ENCODE measurements at places on chromosomes 13 and 19. TPM values are rescaled to one million over a fixed set of nuclear protein-coding genes. Genes with fewer than 3 reads are reported as not detected.

GRCh38 chr19:39194832-39195542 is 1.8 kb upstream of the NCCRP1 start:
- DNase-seq = no peak

C5AR1 gene
- 2.0 TPM for polyA plus RNA-seq

DNA sequence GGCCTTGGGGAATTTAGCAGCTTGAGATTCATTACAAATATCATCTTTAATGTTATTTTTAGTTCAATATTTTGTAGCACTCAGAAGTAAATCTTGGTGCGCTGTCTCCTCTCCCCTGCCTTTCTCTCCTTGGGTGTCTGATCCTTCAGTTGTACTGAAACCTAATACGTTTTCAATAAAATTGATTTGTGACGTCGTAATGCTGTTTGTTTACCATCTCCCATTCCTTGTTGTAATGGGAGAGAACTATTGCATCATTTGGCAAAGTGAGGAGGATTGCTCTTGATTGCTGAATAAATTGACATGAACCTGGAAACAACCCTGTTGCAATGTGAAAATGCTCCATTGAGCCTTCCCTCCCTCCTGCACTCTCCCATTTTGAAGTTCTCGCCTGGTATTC is 43.2 kb upstream of the TSHZ3 start:
- no peak for DNase-seq

DNA sequence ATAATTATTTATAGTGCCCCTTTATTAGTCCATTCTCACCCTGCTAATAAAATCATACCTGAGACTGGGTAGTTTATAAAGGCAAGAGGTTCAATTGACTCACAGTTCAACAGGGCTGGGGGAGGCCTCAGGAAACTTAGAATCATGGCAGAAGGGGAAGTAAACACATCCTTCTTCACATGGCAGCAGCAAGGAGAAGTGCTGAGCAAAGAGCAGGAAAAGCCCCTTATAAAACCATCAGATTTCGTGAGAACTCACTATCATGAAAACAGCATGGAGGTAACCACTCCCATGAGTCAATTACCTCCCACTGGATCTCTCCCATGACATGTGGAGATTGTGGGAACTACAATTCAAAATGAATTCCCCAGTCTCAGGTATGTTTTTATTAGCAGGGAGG is 89.9 kb upstream of the STARD13 start:
- no peak for DNase-seq

- no peak for DNase-seq
Measured at GRCh38 chr19:45446295-45446694, 21.5 kb upstream of the FOSB start.

DNA sequence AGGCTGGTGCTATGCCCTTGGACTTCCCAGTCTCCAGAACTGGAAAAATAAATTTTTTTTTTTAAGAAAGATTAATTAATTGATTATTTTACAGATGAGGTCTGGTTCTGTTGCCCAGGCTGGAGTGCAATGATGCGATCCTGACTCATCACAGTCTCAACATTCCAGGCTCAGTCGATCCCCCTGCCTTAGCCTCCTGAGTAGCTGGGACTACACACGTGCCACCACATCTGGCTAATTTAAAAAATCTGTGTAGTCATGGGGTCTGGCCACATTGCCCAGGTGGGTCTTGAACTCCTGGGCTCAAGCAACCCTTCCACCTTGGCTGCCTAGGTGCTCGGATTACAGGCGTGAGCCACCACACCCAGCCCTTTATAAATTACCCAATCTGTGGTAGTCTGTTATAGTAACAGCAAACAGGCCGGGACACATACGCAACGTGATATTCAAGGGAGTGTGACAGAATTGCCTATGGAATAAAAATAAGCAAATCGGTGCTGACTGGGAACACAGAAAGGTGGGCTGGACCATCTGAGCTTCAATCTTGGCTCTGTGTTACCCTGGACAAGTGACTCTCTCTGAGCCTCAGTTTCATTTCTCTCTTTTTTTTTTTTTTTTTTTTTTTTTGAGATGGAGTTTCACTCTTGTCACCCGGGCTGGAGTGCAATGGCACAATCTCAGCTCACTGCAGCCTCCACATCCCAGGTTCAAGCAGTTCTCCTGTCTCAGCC is 42.8 kb downstream of the PIN1 start:
- DNase-seq = no peak

- DNase-seq = no peak
Measured at GRCh38 chr19:42427313-42427712, at the start of gene LIPE. Gene LIPE (minus strand): TSS chr19:42427388. CDS start chr19:42427149, 239 bp downstream.

DNA sequence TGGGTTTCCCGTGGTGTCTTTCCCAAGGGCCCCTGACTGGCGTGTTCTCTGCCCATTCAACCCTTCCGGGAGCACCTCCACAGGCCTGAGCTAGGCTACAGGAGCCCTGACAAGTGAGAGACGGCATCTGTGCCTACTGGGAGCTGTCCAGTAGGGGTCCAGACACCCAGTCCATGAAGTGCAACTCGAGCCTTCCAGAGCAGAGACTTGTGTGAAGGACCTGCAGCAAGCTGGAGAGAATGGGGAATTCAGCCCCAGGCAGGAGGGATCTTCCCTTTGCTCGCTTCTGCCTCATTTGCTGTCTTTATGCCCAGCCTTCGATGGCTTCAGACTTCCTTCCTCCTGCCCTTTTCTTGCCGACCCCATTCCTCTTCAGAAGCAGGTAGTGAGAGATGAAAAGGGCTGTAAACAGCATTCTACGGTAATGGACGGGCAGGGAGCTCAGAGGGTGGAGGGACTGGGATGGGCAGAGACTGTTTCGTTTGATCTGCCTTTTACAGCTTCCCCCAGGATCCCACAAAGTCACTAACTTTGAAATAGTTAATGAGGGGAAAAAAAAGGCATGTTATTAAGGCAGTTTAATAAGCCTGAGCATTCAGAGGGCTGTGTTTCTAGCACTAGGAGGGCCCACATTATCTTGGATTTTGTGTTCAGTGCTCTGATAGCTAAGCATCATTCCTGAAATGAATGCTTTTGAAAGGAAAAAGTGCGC is 327.6 kb downstream of the FGF9 start:
- DNase-seq = no peak

F10 gene
- polyA plus RNA-seq = 125 TPM

GRCh38 chr13:113468472-113469201 is 15.3 kb upstream of the ADPRHL1 start:
- DNase-seq = peak; percentile 21

DNA sequence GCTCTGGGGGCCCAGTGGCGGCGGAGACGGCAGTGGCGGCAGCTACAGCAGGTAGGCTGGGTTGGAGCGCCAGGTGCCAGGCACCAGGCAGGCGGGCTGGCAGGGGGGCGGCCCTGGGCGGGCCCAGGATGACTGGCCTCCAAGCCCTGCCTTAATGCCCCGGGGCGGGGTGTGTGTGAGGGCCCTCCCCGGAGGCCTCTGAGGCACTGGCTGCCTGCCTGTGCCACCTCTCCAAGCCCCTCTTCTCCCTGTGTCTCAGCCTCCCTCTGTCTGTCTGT is at the start of gene KLK11:
Gene KLK11, minus strand, starts transcription at position 63 of the 278 bp plus-strand sequence. CDS start 985 bp downstream, outside the sequence.
- no peak for DNase-seq

- DNase-seq = no peak
Measured at GRCh38 chr13:77338961-77339401, 12.1 kb upstream of the MYCBP2 start.

DNA sequence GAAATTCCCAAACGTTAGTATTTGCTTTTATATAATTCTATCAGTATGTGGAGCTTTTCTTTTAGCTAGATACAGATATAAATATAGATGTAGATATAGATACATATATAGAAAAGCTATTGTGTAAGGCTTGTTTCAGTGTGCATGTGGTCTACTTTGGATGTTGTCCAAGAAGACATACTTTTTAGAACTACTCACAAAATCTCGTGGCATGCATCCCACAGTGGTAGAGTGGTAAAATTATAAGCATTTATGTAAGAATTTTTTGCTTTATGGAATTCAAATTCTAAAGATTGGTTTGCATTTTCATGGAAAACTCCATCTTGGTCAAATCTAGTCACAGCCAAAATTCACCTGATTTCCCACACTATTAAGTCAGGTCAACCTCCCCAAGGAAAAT is 880.4 kb downstream of the EFNB2 start:
- DNase-seq = no peak

THSD8 gene
- 3.8 TPM for polyA plus RNA-seq

GRCh38 chr13:74316547-74316946 is 182.3 kb upstream of the KLF12 start:
- DNase-seq = no peak

- no peak for DNase-seq
Measured at GRCh38 chr13:25112695-25113255, 16.8 kb downstream of the PABPC3 start.

All from large intestine (tissue), 12 donors.